ENCODE measurements at places on chromosomes 1 and 21. TPM values are rescaled to one million over a fixed set of nuclear protein-coding genes. Genes with fewer than 3 reads are reported as not detected.

DNA sequence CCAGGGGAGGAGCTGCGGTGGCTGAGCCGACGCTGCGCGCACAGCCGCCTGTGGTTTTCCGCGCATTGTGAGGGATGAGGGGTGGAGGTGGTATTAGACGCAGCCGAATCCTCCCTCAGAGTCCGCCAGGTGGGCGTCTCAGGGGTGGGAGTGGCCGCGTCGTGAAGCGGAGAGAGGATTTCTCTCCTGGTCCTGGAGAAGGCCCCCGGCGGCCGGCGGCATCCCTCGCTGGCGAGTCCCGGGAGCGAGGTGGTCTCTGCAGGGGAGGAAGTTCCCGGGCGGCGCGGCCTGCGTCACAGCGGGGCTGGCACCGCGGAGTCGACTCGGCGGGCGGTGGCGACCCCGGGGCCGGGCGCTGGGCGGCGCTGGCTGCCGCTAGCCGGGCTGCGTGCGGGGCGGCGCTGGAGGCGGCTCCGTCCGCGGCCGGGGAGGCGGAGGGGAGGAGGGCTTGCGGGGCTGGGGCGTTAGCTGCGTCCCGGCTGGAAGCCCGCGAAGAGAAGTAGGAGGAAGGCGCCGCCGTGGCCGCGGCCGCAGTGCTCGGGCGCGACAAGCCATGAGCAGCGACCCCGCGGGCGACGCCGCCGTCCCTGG is at the start of gene LRRC8C:
LRRC8C (plus strand) TSS at position 464 of the 591 bp plus-strand sequence. CDS start 53,354 bp downstream, outside the sequence.
- H3K4me3 ChIP-seq, result peak within 1 kb of the TSS; percentile 92
- DNase-seq, result peak; percentile 93
- H3K4me1 ChIP-seq, result peaks cover 8% of the 10 kb centered on the region
- no peaks in the 10 kb centered on the region for H3K27me3 ChIP-seq
- no peaks in the 10 kb centered on the region for H3K36me3 ChIP-seq

GRCh38 chr1:27127419-27127818 is 27.5 kb downstream of the SLC9A1 start:
- no peak overlapping the region for H3K4me3 ChIP-seq
- peaks cover 30% of the 10 kb centered on the region for H3K4me1 ChIP-seq
- no peaks in the 10 kb centered on the region for H3K36me3 ChIP-seq
- no peak overlapping the region for H3K27ac ChIP-seq

- H3K36me3 ChIP-seq, result no peaks in the 10 kb centered on the region
- H3K4me1 ChIP-seq, result no peaks in the 10 kb centered on the region
- H3K27ac ChIP-seq, result no peak overlapping the region
- H3K4me3 ChIP-seq, result no peak overlapping the region
- DNase-seq, result no peak
Observed at GRCh38 chr1:12654657-12655056, 10.8 kb downstream of the AADACL4 start.

DNA sequence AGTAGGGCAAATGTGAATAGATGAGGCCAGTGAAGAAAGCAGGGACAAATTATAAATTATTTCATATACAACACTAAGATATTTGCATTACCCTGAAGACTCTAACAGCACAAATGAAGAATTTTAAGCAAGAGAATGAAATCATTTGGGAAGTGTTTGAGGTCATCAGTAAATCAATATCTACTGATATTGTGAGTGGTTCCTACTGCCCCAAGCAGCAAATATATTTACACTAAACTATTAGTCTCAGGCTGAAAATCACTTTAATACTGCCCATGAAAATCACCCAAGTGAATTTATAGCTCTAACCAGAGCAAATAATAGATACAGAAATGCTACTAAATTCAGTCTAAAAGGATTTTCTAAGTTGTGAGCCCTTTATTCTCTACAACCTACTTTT is 163.6 kb downstream of the KCNT2 start:
- H3K27me3 ChIP-seq, result no peaks in the 10 kb centered on the region
- H3K4me3 ChIP-seq, result no peak overlapping the region
- no peak for DNase-seq

DNA sequence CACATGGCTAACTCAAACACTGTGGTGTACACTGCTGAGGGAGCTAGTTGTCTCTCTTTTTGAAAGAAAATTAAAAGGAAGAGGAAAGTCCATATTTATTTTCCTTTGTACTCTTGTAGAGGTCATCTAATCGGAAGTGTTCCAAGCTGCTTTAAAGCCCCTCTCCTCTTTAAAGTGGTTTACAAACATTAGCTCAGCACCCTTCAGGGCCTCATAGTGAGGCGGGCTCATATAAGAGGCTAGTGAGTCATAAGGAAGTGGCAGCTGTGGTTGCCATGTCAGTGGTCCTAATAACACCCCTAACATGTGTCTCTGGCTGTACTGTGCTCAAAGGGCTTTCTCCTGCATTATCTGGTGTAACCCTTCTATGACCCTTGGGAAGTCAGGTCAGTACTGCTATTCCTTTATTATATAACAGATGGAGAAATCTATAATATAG is 104.4 kb upstream of the SERBP1 start:
- no peaks in the 10 kb centered on the region for H3K36me3 ChIP-seq
- peaks cover 12% of the 10 kb centered on the region for H3K4me1 ChIP-seq
- no peak overlapping the region for H3K4me3 ChIP-seq
- H3K27ac ChIP-seq, result no peak overlapping the region

DNA sequence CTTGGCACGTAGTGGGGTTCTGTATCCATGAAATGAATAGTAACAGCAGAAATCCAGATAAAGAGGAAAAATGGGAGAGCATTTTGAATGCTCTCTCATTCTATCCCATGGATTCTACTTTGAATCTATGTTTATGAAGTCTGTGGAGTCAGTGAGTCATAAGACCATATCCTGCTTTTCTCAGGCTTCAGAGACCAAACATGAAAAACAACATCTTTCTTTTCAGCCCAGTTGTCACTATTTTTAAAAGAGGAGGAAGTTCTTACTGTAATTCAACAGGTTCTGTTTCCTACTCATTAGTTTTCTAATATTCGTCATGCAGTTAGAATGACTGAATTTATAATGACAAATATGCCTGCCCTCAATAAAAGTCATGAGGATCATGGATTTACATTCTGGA is 39.4 kb upstream of the CD55 start:
- no peaks in the 10 kb centered on the region for H3K4me1 ChIP-seq
- no peak for DNase-seq
- H3K27me3 ChIP-seq, result no peaks in the 10 kb centered on the region
- no peak overlapping the region for H3K27ac ChIP-seq
- H3K4me3 ChIP-seq, result no peak overlapping the region

GRCh38 chr1:68377098-68377497 is 72.7 kb downstream of the RPE65 start:
- no peak overlapping the region for H3K4me3 ChIP-seq
- no peaks in the 10 kb centered on the region for H3K27me3 ChIP-seq
- H3K4me1 ChIP-seq, result no peaks in the 10 kb centered on the region
- no peaks in the 10 kb centered on the region for H3K36me3 ChIP-seq
- DNase-seq, result no peak
- no peak overlapping the region for H3K27ac ChIP-seq

GRCh38 chr1:228125185-228125584 is 14.9 kb upstream of the GUK1 start:
- no peak for DNase-seq

- H3K27me3 ChIP-seq, result no peaks in the 10 kb centered on the region
- no peak for DNase-seq
- H3K4me3 ChIP-seq, result no peak overlapping the region
Observed at GRCh38 chr1:29855561-29856160, 619.3 kb downstream of the PTPRU start.

DNA sequence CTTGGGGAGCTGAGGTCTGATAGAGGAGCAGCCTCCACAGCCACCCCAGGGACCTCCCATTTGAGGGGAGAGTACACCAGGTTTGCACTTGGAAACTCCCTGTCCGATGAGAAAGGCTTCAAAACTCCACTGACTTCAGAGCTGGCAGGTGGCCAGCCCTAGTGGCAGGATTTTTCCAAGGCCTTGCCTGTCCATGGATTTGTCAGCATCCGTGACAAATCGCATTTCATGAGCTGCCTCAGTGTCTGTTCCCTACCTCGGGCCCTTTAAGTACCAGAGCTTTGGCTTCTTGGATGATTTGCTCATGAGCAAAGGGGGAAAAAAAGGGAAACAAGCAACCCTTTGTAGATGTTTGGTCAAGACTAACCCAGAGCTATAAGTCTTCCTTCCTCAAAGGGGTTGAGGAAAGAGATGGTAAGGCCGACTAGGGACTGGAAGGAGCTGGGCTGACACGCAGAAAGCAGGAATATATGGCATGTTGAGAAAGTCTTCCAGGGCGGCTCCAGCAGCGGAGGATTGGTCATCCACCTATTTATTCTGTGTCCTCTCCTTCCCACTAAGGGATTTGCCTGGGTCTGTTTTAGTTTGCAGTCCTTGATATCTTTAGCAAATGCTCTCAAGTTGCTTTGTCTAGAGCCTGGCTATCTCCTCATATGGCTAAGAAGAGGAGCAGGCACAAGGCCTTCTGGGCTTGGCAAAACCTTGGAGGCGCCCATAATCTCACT is 2.7 kb upstream of the HSPG2 start:
- DNase-seq, result peak; percentile 80
- no peak overlapping the region for H3K4me3 ChIP-seq
- peak overlapping the region; percentile 86 for H3K27ac ChIP-seq
- H3K4me1 ChIP-seq, result no peaks in the 10 kb centered on the region

DNA sequence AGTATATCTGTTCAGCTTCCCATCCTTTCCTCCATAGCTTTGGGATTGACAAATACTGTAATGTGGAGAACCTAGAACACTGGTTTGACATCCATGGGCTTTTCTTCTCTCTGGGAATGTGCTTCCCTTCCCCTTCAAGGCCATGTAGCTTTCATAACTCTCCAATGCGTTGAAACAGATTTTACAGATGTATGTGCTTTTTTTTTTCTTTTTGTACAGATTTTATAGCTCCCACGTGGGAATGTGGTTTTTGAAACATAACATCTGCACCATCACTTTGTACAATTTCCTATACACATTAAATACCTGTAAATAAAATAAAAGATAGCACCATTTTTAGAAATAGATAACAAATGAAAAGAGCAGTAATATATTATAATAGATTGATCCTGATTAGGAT is 138.5 kb upstream of the TMPRSS15 start:
- H3K4me3 ChIP-seq, result no peak overlapping the region
- DNase-seq, result no peak
- H3K27ac ChIP-seq, result no peak overlapping the region
- H3K36me3 ChIP-seq, result no peaks in the 10 kb centered on the region
- H3K4me1 ChIP-seq, result no peaks in the 10 kb centered on the region
- H3K27me3 ChIP-seq, result no peaks in the 10 kb centered on the region

GRCh38 chr21:33109574-33110339 is 39.8 kb downstream of the OLIG1 start:
- DNase-seq, result no peak
- peaks cover 6% of the 10 kb centered on the region for H3K4me1 ChIP-seq
- no peaks in the 10 kb centered on the region for H3K36me3 ChIP-seq
- H3K4me3 ChIP-seq, result no peak overlapping the region
- H3K27me3 ChIP-seq, result no peaks in the 10 kb centered on the region

DNA sequence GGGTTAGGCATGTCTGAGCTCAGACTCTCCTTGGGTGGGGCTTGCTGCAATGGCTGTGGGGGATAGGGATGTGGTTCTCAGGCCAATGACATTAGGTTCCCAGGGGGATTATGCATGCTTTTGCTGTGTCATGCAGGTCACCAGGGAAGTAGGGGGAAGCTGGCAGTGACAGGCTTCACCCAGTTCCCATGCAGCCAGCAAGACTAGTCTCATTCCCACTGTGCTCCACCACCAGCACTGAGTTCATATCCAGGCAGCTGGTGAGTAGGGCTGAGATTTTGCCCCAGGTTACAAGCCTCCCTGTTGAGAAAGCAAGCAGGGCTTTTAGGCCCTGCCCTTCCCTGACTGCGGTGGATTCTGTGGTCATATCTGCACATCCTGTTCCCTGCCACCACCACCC is 32.1 kb upstream of the PLA2G5 start:
- DNase-seq, result no peak
- no peaks in the 10 kb centered on the region for H3K27me3 ChIP-seq
- no peaks in the 10 kb centered on the region for H3K4me1 ChIP-seq
- H3K36me3 ChIP-seq, result no peaks in the 10 kb centered on the region
- H3K4me3 ChIP-seq, result no peak overlapping the region

DNA sequence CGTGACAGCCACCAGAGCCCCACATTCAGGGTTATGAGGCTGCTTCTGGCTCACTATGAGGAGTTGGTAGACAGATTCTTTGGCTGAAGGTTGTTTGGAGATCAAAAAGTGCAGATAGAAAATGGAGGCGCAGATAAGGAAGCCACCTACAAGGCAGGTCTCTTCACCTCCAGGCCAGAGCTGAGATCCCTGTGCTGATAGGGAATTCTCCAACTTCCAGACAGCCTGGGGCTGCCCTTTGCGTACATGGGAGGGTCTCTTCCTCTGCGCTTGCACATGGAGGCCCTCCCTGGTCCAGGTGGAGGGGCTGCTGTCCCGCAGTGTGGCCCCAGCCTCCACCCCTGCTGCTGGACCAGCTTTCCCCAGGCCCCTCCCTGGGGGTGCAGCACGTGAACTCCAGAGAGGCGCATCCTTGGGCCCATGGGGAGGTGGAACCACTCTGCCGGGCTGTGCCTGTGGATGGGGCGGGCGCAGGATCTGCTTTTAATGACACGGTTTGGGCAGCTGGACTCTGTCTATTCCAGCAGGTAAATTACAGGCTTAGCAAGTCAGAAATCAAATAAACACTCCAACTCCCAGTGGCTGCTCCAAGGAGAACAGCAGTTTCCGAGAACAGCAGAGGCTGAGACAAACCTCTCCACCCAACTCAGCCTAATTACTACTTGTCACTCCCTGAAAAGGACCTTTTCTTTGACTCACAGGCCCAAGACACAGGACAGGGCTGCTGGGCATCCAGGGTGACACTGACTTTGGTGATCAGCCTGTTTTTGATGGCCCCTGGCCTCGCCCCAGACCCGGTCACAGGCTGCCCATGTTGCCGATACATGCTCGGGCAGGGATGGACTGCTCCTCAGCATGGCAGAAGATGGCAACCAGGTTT is 12.4 kb downstream of the OXCT2 start:
- H3K36me3 ChIP-seq, result no peaks in the 10 kb centered on the region
- H3K27me3 ChIP-seq, result no peaks in the 10 kb centered on the region
- no peaks in the 10 kb centered on the region for H3K4me1 ChIP-seq

DNA sequence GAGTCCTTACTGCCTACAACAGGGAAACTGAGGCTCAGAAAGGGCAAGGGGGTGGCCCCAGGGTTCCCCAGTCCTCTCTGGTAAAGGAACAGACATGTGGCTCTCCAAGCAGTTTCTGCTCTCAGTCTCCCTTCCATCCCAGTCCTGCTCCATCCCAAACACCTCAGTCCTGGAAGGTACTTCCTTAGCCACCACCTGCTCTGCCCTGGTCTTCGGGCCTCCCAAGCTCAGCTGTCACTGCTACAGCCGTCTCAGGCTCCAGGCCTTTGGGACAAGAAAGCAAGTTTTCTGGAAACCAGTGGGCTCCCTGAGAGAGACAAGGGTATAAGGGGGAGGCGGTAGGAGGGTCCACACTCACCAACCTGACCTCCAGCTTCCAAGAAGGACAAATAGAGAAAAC is 23.1 kb upstream of the ADGRB2 start:
- no peak overlapping the region for H3K4me3 ChIP-seq
- H3K4me1 ChIP-seq, result peaks cover 11% of the 10 kb centered on the region
- no peaks in the 10 kb centered on the region for H3K27me3 ChIP-seq
- no peak overlapping the region for H3K27ac ChIP-seq

The FGR gene
- total RNA-seq, result 38.8 TPM

The MMEL1 gene
- total RNA-seq, result 51.7 TPM

The SKI gene
- 20.1 TPM for total RNA-seq

The GPX7 gene
- total RNA-seq, result 1.4 TPM
